ENCODE measurements at places on chromosomes 4 and X.

- DNase-seq = no peak
Measured at GRCh38 chr4:156169861-156170260, 216.2 kb upstream of the CTSO start.

GRCh38 chr4:16461362-16461761 lies 235.1 kb upstream of the TAPT1 start:
- DNase-seq = no peak

DNA sequence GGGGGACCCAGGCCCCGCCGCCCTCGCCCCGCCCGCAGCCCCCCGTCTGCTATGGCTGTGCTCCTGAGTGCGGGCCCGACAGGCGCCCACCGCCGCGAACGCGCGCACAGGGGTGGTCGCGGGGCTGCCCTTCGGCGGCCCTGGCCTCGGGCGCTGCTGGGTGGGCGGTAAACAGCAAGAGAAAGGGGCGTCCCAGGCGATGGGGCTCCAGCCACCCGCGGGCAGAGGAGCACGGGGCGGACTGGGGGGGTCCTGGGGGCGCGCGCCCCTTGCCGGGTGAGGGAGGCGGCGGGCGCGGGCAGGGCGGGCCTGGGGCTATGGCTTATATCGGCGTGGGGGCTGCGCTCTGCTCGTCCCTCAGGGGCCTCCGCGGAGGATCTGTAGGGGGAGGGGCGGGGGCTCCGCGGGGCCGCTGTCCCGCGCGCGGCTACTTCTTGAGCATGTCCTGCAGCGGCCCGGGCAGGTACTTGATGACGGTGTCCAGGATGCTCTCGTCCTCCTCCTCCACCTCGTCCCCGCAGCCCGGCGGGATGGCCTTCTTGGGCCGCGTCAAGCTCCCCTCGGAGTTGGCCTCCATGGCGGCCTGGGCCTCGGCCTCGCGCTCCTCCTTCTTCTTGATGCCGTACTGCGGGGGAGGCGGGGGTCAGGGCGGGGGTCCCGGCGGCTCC lies 39.7 kb downstream of the CPLX1 start:
- no peak for DNase-seq

DNA sequence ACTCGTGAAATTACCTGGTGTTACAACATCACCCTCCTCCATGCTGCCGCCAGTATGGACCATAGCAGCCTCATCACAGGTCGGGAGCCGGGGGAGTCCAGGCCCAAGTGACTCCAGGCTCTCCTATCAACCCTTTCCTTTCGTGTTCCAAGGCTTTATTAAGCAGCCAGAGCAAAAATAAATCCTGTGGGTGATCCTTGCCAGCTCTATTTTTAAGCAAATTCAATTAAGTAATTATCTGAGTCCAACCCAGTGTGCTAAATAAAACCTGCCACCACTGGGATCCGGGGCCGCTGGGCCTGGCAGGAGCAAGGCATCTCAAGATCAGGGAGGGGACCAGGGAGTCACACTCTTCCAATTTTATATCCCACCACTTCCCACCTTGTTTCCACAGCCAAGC lies 80.7 kb upstream of the PRPS1 start:
- no peak for DNase-seq

GRCh38 chr4:18110099-18110498 lies 88.5 kb upstream of the LCORL start:
- no peak for DNase-seq

- DNase-seq = no peak
Measured at GRCh38 chr4:185283723-185284122, 74.3 kb downstream of the SNX25 start.

DNA sequence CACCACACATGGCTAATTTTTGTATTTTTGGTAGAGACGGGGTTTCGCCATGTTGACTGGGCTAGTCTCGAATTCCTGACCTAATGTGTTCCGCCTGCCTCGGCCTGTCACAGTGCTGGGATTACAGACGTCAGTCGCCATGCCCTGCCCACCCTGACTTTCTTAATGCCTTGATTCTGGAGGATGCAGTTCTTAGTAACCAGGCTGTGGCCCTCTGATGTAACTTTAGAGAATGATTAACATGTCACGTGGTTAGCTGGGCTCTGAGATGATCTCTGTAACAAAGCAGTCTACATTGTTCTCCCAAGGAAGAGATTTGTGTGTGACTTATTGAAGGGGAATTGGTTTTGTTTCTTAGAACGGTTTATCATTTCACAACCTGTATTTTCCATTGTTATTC lies 30.6 kb downstream of the ANK2 start:
- DNase-seq = no peak

- no peak for DNase-seq
Measured at GRCh38 chr4:55018521-55018920, 106.9 kb downstream of the KDR start.

GRCh38 chr4:1945124-1945895 lies 63.5 kb downstream of the NELFA start:
- no peak for DNase-seq

DNA sequence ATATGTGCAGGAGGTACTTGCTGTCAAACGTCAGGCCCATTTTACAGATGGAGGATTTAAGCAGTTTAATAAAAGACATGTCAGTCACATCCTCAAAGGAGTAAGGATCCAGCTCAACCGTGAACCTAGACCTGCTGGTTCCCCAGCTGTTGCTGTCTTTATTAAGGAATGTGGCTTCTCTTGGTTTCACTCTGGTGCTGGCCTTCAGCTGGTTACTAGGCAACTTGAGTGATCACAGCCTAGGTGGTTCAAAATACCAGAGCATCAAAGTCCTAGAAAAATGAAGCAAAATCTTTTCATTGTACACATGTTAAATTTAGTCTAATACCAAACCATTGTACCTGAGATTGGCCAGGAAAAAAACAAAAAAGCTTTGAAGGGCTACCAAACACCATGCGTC lies 32.7 kb upstream of the GLRA2 start:
- no peak for DNase-seq

DNA sequence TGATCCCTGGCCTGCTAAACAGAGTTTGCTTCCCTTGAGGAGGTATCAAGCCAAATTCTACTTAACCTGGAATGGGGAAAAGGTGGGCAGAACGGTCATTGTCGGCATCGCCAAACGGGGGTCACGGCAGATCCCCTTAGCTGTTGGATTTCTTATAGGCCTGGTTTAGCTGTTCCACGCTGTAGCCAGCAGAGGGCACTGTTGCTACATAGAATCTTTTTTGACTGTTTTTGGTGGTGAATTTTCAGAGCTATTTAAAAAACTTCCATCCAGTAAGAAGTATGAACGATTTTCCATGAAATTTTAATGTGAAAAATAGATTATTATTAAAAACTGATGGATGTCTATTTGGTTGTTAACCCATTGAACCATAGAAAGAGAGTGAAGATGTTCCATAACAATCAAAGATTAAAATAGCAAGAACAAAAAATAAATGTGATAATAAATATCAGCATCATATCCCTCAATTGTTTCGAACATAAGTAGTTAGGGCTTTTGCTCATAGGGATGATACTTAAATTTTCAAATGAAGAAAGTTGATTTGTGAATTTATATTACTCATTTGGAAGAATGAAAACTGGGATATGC lies 56.6 kb downstream of the LINC00632 start:
- no peak for DNase-seq

- no peak for DNase-seq
Measured at GRCh38 chr4:138890891-138891570, 124.5 kb upstream of the NOCT start.

GRCh38 chr4:101421386-101421785 lies 74.1 kb upstream of the PPP3CA start:
- no peak for DNase-seq

- no peak for DNase-seq
Measured at GRCh38 chr4:53005808-53006207, 143.7 kb downstream of the RASL11B start.

DNA sequence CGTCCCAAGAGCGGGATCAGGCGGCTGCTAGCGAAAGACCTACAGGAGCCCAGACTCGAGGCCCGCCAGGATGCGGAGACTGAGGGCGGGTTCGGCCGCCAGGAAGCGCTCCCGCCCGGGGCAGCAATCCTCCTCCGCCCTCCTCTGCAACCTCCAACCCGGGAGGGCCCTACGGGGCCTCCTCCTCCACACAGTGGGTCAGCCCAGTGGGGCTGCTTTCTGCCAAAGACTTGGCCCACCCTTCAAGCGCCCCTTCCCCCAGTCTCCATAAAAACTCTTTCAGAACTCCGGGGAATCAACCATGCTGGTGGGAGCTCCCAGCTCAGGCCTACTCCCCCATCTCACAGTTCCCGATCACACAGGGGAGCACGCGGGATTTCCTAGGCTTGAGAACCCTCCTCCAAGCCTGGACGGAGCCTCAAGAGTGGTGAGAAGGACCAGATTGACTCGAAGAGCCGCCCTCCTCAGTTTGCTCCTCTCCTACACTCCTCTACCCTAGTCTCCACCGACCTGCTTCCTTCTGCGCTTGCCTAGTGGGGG lies 77.5 kb downstream of the RLIM start:
- no peak for DNase-seq

- no peak for DNase-seq
Measured at GRCh38 chrX:147376601-147377422, 534.9 kb upstream of the FMR1 start.

- peak; percentile 10 for DNase-seq
Measured at GRCh38 chrX:129823115-129823514, 20.6 kb downstream of the ZDHHC9 start.

DNA sequence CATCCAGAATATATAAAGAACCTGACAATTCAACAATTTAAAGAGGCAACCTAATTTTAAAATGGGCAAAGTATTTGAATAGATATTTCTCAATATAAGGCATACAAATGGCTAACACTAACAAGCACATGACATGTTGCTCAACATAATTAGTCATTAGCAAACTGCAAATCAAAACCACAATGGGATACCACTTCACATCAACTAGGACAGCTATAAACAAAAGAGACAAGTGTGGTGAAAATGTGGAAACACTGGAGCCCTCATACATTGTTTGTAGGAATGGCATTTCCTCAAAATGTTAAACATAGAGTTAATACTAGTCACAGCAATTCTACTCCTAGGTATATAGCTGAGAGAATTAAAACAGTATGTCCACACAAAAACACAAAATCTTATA lies 96.7 kb downstream of the CORIN start:
- DNase-seq = no peak

- DNase-seq = no peak
Measured at GRCh38 chr4:56607926-56608325, 73.2 kb downstream of the HOPX start.

DNA sequence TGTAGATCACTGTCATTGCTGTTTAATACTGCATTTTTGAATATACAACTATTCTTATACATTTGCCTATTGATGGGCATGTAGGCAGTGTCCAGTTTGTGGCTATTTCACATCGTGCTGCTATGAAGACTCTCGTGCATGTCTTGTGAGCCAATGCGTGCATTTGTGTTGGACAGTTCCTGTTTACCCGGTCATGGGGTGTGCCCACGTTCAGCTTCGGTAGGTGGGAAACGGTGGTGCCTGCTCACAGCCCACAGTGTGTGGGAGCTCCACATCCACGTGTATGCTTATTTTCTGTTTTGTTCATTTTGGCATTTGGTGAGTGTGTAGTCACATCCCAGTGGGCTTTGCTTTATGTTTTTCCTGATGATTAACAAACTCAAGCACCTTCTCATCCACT lies 19.7 kb upstream of the RNF212 start:
- DNase-seq = no peak

DNA sequence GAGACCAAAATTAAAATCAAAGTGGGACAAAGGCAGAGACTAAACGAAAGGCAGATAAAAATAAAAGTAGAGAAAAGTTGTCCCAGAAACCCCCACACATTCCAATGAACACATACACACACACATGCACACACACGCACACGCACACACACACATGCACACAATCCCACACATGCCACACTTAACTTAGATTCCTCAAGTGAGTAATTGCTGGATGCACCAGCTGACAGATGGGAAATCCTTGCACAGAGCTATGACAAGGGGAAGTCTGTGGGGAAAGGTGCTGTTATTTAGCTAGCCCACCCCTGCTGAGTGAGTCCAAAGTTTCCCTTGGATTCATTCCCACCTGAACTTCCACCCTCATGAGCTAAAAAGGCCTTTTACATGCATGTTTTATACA lies 233.9 kb downstream of the RAB28 start:
- DNase-seq = no peak

DNA sequence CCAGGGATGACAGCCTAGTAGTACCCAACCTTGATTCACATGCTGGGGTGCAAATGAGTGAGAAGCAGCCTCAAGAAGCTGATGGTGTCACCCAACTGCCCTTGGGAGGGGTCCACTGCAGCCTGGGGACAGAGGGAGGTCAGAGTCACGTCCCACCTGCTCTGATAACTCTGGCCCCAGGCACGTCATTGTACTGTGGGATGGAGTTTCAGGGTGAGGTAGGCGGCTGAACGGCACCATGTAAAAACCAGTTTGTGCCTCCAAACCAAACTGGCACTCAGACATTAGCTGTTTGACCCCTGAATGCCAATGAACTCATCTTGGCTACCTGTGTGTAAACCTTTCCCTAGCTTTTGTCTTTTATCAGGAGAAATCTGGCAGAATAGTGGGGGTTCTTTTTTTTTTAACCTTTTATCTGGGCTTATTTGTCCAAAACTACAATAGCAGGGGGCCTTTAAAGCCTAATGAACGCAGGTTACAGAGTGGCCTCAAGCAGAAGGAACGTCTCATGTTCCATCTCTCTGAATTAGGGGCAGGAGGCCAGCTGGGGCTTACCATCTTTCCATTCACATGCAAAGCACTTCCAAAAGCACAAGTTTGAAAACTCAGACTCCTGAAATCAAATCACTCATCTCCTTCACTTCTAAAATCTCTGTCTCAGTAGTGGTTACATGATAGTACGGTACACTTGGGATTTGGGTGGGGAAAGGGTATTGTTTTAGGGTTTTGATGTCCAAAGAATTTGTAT lies 89.4 kb downstream of the IRF2 start:
- no peak for DNase-seq

DNA sequence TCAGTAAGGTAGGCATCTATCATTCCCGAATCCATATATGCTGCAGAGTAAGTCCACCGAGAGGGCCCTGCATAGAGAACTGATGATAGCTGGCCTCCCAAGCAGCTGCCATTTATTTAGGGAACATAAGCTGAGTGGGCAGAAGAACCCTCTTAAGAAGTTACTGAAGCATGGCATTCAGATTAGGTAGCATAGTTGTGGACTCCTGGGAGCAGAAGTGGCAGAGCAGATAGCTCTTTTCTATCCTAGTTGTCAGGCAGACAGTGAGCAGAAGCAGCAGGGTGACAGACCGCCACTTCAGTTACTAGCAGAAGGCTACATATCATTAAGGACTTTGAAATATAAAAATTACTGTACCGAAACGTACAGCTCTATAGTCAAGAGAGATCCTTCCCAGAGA lies 454.7 kb downstream of the PPP4R3C start:
- no peak for DNase-seq

DNA sequence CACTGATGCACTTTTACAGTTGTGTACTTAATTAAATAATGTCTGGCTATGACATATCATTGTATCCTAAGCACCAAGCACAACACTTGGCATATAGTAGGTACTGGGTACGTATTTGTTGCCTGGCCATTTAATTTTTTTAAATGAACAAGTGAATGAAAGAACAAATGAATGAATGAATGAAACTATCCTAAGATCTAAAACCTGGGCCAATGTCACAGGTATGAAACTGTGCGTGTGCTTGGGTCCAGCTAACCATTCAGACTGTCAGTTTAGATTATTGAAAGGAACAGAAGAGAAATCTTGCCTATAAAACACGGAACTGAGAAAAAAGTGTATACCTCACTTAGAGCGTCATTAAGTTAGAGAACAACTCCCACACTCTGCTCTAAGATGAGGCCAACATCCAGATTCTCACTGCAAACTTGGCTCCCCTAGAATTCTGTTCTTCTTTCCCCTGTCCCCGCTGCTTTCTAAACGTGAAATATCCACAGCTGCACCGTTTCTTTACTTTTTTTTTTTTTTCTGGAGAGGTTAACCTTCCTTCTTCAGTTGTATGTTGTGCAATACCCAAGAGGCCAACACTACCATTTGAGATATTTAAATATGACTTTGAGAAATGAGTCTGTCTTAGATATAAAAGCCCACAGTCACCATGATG lies 17.3 kb upstream of the SEL1L3 start:
- DNase-seq = no peak

Data from activated CD8-positive, alpha-beta memory T cell treated with anti-CD3 and anti-CD28 coated beads for 1 hour (primary cell).